ENCODE measurements at places on chromosomes 5 and 9.

- DNase-seq: no peak
Measured at GRCh38 chr5:26662806-26663360, 375.5 kb downstream of the CDH9 start.

DNA sequence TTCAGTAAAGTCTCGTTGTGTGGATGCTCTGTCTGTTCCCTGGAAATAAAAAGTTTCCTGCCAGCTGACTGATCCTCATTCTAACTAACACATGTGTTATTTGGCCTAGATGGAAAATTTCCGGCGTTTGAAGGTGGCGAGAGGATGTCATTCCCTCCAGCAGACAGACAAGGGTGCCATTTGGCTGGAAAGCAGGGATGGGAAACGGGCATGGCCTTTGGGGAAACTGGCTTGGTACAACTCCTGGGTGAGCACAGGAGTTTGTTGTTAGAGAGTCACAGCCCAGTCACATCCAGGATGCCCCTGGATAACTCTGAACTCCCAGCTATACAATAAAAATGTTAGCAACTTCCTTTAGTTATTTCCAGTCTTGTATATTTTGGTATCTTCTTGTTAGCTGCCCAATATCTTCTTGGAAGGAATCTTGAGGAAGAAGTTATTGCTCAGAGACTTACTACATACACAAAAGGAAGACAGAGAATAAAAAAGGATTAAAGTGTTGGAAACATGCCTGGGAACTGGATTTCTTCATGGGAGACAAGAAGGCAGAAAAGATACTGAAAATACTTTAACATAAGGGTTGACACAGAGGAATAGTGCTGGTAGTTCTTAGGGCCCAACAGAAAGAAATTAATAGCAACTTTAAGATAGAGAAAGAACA lies 41.9 kb downstream of the TEK start:
- no peak for DNase-seq

DNA sequence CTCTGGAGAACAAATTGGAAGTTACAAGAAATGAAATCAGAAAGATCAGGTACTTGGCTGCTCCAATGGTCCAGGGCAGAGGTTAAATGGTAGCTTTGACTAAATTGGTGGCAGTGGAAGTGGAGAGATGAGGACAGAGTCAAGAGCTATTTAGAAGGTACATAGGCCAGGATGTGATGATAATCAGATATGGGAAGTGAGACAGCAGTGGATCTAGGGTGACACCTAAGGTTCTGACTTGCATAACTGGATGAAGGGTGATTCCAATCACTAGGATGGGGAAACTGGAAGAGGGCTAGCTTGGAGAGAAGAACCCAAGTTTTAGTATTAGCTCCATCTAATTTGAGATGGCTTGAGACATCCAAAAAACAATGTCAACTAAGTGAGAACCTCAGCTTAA lies 24.0 kb upstream of the NDUFB6 start:
- no peak for DNase-seq

DNA sequence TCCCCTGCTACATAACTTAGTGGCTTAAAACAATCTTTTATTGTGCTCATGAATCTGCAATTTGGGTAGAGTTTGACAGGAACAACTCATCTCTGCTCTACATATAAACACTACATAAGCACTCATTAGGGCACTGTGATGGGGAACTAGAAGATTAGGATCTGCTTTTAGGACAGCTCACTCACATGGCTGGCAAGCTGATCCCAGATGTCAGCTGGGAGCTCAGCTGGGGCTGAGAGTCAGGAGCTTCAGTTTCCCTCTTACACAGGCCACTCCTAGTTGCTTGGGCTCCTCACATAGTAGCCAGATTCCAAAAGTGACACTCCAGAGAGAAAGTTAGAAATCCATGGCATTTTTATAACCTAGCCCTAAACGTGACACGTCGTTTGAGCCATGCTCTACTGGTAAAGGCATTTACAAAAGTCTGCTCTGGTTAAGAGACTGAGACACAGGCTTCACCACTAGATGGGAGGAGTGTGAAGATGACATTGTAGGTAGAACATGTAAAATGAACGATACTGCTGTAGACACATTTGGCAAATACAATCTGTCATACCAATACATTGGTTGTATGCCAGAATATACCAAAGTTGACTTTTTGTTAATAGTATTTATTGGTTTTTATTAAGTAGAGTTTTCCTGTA lies 23.6 kb downstream of the SCAI start:
- no peak for DNase-seq

- no peak for DNase-seq
Measured at GRCh38 chr5:33206962-33207506, 233.7 kb upstream of the TARS1 start.

DNA sequence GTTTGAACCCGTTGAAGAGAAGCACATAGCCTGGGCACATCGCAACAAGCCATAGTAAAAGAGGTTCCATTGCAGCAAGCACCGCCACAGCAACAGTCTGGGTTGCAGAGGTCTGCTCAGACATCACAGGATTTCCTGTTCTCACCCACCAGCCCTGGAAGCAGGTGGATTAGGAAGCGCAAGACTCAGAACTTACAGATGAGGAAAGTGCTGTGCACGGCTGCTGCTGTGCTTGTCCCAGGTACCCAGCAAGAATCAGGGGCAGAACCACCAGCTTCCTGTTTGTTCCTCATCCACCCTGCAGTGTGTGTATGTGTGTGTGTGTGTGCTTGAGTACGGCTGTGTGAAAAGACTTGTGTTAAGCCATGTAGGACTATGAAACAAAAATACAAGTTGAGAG lies 124.7 kb upstream of the IRX2 start:
- DNase-seq: no peak

GRCh38 chr5:111511831-111512374 lies 432 bp downstream of the STARD4 start:
- DNase-seq: no peak

- DNase-seq: no peak
Measured at GRCh38 chr5:167036585-167036984, 1254.9 kb upstream of the WWC1 start.

DNA sequence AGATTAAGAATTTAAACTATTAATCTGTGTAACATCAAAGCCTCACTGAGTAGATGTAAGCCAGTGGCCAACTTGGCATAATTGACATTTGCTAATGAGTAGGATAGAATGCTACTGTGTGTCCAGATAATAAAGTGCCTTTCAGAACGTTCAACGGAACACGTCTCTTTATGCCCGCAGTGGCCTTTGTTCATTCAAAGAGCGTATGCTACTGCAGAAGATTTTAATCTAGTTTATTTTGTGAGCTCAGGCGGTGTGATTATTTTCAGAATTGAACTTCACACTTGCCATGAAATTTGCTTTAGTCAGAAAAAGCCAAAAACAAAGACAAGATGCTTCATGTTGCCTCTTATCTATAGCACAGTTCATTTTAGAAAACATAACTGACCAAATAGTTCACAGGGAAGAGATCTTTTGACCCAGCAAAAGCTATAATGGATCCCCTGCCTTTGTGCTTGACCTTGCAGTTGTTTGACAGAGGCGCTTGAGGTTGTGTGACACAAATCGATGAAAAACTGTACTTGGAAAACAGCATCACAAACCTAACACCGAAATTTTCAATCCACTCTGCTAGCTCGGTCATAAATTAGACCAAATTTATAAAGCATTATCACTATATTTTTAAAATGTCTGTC lies 530.9 kb upstream of the TYRP1 start:
- DNase-seq: no peak

DNA sequence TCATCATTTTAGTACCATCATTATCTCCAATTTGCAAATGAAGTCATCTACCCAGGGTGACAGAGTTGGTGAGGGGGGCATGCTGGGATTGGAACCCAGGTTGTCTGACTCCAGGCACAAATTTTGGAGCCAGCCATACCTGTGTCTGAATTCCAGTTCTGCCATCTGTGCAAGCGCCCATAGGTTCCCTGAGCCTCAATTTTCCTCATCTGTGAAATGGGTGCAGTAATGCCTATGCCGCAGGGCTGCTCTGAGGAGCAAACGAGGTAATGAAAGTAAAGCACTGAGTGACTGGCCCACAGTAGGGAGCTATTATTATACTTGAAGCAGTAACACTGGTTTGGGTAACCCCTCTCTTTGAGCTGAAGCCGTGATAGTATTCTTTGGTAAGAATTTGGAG lies 49.6 kb downstream of the SH3PXD2B start:
- no peak for DNase-seq

DNA sequence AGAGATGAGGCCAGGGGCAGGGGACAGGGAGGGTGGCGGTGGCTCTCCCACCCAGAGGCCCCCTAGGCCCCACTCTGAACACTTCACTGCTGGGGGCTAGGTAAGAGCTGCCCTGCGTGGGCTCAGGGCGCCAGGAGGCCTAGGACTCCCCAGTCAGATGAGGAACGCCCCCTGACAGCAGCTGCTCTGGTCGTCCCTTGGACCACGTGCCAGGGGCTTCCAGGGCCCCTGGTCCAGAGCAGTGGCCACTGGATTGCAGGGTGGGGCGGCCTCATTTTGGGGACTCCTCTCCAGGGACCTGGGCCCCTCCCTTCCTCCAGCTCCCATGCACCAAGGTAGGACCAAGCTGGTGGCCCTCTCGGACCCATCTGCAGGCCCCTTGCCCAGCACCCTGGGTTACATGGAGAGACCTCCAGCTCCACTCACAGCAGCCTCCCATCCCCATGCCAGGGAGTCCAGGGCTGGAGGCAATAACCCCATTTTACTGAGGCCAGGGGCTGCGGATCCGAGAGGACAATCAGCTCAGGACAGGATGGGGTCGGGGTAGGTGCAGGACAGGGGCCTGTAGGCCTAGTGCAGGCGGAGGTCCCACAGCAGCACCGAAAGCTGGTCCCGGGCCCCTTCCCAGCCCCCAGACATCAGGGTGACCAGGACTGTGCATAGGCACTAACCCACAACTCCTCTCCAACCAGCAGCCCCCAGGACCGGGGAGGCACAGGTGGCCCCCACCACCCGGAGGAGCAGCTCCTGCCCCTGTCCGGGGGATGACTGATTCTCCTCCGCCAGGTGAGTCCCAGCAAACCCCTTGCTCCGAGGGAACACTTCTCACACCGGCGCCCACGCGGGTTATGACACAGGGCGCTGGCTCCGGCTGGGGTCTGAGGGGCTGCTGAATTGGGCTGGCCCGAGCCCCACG lies 1.5 kb downstream of the EGFL7 start:
- no peak for DNase-seq

Measured in HS-27A (cell line).